Umbilical cord (tissue), 2 donors: ENCODE measurements at places on chromosomes 3 and 15. TPM values are rescaled to one million over a fixed set of nuclear protein-coding genes. Genes with fewer than 3 reads are reported as not detected.

DNA sequence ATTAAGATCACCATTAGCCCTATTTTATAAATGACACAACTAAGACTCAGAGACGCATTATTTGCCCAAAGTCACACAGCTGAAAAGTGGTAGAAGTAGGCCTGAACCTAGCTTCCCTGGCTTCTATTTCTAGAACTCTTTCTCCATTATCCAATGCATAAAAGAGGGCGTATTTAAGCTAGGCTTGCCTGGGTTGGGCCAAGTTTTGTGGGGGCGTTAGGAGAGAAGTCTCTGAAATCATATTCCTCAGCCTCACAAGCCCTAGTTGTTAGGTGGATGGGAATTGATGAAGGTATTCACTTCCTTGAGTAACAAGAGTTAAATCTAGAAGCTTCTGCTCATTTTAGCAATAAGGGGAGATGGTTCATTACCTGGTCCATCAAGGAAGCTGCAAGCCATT is 22.3 kb downstream of the TIMP4 start:
- DNase-seq, result no peak

The CIB2 gene
- 8.4 TPM for total RNA-seq

The CHAC1 gene
- 8.7 TPM for total RNA-seq

DNA sequence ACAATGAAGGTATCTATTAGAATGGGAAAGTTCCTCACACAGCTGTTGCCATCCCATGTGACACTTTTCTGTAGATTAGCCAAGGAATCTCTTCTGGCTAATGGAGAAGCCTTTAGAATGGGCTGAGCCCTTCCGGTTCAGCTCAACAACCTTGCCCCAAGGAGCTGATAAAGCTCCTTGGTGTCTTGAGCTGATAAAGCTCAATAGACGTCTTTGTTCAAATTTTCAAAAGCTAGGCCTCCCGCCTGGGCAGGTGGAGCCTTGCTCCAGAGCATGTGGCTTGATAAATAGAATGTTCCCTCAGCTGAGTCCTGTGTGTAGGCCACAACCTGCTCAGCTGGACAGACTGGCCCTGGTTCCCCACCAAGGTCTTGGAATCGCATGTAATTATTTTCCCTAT is 7.2 kb upstream of the BNIP2 start:
- no peak for DNase-seq

The MAP1A gene
- total RNA-seq, result 10.4 TPM

GRCh38 chr3:161296814-161297213 is 74.5 kb downstream of the SPTSSB start:
- DNase-seq, result no peak

DNA sequence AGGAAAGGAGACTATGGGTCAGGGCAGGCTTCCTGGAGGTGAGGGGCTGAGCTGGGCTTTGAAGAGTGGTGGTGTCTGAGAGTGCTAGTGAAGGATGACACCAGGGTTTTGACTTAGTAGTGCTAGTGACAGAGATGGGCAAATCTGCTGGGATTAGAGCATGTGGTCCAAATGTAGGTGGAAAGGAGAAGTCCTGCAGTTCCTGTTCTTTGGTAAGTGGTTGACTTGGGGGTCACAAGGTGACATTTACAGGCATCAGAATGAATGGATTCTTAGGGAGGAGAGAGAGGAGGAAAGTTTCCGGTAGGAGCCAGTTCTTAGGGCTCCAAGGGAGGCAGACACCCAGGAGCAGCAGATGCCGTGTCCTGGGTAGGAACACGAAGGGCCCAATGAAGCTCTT is 796 bp upstream of the DOCK3 start:
- DNase-seq, result no peak
